ENCODE measurements at places on chromosomes 5 and 9.

DNA sequence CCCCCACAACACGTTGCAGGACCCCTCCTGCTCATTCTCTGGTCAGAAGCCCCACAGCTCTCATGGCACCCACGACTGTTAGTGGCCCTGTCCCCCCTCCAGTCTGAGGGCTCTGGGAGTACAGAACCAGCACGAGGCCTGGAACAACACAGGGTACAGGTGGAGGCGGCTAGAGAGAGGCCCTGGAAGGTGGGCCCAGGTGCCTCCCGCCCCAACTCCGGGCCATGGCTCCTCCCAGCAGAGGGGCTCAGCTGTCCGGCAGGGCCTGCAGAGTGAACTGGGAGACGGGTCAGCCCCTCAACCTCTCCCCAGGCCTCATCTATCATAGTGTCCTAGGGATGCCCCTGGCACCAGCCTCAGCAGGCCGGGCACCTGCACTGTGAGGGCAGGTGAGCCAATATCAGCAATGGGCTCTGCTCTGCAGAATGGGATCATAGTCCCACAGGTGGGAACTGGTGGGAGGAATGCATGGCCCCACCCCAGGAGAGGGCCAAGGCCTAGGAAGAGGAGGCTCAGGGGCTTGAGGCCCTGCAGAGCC lies 58.6 kb downstream of the BARX1 start:
- no peak for DNase-seq

DNA sequence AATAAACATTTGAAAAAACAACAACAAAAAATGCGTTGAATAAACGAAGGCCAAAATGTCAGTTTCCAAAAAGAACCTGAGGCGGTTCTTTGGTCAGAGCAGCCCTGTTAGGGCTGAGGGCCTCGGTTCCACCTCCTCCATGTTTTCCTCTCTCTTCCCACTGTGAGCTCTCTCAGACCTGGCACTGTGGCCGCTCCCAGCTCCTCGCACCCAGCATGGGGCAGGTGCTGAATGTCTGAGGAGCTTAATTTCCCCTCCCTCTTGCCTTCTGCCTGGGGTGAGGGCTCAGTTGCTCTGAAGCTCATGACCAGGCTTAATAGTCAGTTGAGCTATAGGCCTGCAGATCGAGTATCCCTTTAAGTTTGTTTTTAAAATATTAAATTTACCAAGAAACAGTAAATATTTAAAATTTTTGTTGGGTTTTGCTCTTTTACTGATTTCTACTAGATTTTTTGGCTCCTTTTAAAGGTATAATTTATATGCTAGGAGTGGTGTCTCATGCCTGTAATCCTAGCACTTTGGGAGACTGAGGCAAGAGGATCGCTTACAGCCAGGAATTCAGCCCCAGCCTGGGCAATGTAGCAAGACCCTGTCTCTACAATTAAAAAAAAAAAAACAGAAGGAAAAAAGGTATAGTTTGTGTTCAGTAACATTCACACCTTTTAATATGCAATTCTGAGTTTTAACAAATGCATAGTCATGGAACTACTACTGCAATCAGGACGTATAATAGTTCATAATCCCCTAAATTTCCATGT lies 28.1 kb downstream of the DAPK1 start:
- no peak for DNase-seq

DNA sequence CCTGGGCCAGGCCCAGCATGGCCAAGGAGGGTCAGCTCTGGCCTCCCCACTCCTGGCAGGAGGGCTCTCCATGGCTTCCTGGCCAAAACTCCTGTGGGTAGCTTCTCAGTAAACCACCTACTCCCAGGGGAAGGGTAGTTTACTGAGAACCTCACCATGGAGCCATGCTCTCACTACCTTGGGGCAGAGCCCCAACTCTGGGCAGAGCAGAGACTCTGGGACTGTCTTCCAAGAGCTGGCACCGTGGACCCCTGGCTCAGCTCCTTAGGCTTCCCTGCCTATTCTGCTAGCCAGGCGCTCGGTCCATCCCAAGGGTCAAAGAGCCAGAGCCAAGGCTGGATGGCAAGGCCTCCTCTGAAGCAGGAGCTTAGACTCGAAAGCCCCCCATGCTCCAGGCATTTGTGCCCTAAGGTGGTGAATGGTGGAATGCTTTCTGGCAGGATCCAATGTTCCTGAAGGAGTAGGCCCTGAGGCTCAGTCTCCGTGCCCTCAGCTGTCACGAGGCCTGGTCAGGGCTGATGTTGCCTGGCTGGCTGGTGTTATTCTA lies 19.6 kb downstream of the TCF7 start:
- DNase-seq, result no peak

GRCh38 chr5:146620031-146620668 lies 104.2 kb upstream of the GPR151 start:
- DNase-seq, result no peak

DNA sequence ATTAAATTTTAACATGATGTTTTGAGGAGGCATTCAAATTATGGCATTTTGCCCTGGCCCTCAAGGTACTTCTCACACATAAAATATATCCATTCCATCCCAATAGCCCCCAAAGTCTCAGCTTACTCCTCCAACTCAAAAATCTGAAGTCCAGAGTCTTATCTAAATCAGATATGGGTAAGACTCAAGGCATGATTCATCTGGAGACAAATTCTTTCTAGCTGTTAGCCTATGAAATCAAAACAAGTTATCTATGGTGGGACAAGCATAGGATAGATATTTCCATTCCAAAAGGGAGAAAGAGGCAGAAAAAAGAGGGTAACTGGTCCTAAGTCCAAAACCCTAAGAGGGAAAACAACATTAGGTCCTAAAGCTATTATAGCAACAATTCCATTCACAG lies 408.4 kb downstream of the ZNF608 start:
- DNase-seq, result no peak

DNA sequence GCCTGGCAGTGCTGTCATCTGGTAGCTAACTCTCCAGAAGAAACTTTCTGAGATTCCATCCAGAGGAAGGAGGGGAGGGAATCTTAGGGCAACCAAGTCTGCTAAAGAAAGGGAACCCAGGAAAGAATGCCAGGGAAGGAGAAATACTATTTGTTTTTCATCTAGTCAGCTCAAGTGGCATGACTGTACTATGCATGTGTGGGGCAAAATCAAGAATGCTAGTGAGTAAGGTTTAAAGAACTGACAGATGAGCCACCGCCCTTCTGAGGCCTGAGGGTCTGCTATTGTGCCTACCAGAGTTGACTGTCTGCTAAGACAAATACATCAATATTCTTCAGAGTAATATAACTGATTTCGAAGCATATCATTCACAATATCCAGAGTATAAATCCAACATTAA lies 204.2 kb downstream of the SLC12A2 start:
- no peak for DNase-seq

- DNase-seq, result peak; percentile 28
Observed at GRCh38 chr9:26975728-26976707, 19.8 kb downstream of the IFT74 start.

All from NCI-H345 (cell line).